Substantia nigra (tissue), 51 donors: ENCODE measurements at places on chromosomes 16 and 17.
A peak's percentile ranks its signal among the peaks of the same experiment; 100 is the strongest.

- DNase-seq: no peak
Observed at GRCh38 chr16:77739559-77739892, 17.2 kb downstream of the NUDT7 start.

DNA sequence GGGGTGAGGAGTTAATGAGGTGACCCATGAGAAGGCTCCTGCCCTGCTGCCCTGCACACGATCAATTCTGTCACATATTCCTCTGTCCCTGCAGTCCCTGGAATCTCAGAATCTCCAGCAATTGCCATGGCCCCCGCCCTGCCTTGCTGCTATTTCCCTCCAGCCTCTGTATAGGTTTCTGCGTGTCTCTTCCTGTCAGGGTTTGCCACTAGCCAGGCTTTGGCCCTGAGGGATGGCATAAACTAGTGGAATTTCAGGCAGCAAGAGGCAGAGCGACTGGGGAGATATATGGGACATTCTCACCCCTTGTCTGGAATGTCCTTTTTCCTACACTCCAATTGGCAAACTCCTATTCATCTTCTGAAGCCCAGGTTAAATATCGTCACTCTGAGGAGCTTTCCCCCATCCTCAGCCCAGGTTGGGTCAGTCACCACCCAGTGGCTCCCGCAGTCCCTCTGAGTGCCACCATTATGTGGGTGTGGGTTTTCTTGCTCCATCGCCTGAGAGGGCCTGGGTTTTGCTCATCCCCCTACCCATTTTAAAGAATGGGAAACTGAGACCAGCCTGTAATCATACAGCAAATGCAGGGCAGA, 15.5 kb upstream of the NATD1 start:
- no peak for DNase-seq

DNA sequence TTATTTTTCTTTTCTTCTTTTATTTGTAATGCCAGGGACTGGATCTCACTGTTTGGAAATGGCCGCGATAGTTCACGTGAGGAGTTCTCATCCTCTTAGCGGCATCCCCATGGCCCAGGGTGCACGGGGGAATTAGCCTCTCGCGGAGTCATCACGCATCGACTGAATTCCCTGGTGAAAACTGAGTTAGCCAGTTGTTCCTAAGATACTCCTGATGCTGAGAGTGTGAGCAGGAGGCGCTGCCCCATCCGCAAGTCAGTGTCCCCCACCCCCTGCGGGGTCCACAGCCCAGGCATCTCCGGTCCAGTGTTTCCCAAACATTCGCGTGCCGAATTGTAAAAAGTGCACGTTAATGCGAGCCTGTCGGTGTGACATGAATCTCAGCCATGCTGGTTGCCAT, 277.2 kb downstream of the CPPED1 start:
- DNase-seq: no peak

DNA sequence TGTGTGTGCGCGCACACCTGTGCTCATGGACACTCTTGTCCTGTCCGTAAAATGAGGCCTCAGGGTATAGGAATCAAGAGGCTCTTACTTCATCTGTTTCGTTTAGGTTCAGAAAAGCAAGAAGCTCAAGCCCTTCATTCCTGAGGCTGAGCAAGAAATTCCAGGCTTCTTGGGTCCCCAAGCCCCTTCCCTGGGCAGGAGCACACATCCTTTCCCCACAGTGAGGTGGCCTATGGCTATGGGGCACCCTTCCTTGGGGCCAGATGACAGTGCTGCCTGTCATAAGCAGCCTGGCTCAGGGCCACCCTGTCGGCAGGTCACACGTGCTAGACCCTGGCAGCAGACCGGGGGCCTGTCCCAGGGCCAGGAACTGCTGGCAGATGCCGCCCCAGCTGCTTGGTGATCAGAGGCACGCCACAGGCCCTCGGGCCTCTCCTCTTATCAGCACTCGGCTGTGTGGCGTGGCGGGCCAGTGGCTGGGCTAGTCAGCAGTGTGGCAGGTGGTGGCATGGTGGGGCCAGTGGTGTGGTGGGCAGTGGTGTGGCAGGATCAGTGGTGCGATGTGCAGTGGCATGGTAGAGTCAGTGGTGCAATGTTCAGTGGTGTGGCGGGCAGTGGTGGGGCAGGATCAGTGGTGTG, 50.2 kb downstream of the NKD1 start:
- DNase-seq: no peak

GRCh38 chr17:49061524-49061943, 64.3 kb downstream of the IGF2BP1 start:
- DNase-seq: no peak

- DNase-seq: no peak
Observed at GRCh38 chr17:67440277-67441051, 63.4 kb downstream of the PITPNC1 start.

- DNase-seq: no peak
Observed at GRCh38 chr16:57873218-57873617, 70.9 kb upstream of the KIFC3 start.

- DNase-seq: no peak
Observed at GRCh38 chr16:68756239-68756915, 19.3 kb downstream of the CDH1 start.

DNA sequence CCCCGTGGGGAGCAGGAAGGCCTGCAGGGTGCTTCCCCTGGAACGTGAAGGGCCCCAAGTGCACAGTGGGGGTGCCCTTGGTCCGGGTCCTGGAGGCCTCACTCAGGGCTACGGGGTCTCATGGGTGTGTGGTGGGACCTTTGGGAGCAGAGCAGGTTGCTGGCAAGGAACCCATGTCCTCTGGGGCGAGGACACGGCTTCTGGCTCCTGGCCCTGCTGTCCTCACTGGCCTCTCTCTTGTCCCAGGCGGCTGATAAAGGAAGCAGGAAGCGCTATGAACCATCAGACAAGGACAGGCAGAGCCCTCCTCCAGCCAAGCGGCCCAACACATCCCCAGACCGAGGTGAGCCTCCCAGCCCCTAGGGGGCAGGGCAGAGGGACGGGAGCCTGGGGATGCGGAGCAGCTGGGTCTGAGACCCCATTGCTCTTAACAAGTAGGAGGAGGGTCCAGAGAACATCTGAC, 9.8 kb upstream of the IL17C start:
- DNase-seq: no peak

GRCh38 chr16:90078579-90078895, 1.4 kb upstream of the PRDM7 start:
- DNase-seq: no peak

DNA sequence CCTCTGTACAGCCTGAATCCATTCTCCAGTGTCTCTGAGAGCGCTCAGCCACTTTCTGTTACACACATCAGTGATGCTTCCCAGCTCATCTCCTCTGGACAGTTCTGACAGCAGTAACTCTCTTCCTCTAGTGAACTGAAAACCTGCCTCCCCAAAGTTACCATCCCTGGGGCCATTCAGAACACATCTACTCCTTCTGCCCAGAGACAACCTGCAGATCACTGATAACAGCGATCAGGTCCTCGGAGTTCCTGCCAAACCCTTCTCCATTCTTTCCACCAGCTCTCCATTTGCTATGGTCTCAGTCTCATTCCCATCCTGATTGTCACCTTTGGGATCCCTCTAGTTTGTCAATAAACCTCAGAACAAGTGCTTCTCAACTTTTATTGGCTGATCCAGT, 7.3 kb downstream of the ZZEF1 start:
- DNase-seq: no peak

- no peak for DNase-seq
Observed at GRCh38 chr17:63075969-63076368, 109.9 kb downstream of the TANC2 start.

DNA sequence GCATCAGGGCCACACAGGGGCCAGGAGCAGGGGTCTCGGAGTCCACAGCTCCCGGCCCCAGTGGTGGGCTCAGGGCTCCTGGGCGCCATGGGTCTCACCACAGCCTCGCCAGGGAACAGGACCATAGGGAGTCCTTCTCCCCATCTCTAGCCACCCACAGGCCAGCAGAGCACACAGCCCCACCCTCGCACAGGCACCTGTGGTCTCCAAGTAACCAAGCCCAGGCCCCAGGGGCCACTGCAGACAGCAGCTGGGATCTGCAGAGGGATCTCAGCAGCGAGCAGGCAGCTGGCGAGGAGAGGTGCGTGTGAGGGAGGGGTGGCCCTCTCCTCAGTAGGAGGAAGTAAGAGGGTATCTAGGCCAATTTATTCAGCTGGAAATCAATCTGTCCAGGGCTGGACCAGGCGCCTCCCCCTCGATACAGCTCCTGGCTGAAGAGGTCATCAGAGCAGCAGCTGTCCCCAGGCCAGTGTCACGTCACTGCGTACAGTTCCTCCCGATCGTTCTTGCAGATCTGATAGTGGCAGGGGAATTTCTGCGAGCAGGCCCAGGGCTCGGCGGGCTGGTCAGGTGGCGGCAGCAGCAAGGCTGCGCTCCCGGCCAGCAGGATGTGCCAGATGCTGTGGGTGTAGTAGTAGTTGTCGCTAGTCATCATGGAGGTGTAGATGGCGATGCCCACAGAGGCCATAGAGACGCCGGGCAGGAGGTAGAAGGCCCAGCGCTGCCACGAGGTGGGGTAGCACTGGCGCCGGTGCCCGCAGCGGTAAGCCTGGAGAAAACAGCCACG, 1.4 kb upstream of the MRPL28 start:
- DNase-seq: no peak

- no peak for DNase-seq
Observed at GRCh38 chr16:10494343-10495030, 85.9 kb downstream of the EMP2 start.

GRCh38 chr16:21950782-21951521, 2.2 kb upstream of the UQCRC2 start:
- no peak for DNase-seq

DNA sequence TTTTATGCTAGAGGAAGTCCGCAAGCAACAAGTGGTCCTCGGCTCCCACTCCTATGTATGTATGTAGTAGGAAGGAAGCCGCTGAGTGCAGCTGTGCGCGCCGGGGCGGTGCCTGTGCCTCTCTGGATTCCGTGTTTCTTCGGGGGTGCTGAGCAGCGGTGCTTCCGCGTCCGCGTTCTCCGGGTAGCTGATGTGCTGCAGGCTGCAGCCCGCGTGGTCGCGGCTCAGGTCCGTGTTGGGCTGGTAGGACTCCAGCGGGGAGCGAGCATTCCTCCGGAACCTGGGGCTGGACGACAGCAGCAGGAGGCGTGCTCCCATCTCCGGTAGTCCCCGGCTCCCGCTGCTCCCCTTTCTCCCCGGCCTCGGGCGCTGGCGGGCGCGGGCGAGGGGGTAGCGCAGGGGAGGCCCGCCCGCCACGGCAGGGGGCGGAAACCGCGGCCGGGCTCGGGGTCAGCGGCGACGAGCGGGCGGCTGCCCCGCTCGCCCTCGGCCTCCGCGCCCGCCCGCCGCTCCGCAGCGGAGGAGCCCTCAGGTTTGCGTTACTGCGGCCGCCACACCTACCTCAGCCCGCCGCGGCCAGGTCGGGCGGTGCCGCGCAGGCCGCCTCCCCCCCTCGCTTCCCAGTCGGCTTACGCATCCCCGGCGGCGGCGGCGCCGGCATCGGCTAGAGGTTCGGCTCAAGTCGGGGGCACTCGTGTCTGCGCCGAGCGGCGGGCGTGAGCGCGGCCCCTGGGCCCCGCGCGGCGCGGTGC, 487 bp downstream of the C17orf67 start:
- DNase-seq: peak; percentile 18

- peak; percentile 6 for DNase-seq
Observed at GRCh38 chr17:62627904-62628633, 599 bp downstream of the MRC2 start.

DNA sequence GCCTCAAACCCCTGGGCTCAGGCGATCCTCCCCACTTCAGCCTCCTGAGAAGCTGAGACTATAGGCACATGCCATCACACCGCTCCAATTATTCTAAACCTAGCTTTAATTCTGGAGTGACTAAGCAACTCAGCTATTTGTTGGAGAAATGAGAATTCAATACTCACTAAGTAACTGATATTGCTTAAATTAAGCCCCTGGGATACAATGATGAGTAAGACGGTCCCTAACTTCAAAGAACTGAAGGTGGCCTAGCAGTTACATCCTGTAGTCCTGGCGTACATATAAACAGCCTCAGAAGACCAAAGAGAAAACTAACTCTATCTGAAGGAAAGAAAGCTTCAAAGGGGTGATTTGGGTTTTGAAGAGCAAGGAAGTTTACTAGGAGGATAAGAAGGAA, 25.0 kb downstream of the XPO6 start:
- no peak for DNase-seq

- DNase-seq: no peak
Observed at GRCh38 chr16:58107709-58108108, 21.5 kb downstream of the CFAP20 start.

DNA sequence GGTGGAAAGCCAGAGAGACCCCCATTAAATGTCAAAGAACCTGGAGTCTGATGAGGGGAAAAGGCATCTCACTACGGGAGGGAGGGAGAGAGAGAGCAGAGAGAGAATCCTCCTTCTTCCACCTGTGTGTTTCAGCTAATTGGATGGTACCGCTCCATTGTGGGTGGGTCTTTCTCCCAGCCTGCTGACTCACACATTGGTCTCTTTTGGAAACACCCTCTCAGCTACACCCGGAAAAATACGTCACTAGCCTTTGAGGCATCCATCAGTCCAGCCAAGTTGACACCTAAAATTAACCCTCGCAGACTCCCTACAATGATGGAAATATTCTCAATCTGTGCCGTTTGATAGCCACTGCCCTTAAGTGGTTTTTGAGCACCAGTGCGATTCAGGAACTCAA, 100.4 kb downstream of the ELAC2 start:
- DNase-seq: no peak

DNA sequence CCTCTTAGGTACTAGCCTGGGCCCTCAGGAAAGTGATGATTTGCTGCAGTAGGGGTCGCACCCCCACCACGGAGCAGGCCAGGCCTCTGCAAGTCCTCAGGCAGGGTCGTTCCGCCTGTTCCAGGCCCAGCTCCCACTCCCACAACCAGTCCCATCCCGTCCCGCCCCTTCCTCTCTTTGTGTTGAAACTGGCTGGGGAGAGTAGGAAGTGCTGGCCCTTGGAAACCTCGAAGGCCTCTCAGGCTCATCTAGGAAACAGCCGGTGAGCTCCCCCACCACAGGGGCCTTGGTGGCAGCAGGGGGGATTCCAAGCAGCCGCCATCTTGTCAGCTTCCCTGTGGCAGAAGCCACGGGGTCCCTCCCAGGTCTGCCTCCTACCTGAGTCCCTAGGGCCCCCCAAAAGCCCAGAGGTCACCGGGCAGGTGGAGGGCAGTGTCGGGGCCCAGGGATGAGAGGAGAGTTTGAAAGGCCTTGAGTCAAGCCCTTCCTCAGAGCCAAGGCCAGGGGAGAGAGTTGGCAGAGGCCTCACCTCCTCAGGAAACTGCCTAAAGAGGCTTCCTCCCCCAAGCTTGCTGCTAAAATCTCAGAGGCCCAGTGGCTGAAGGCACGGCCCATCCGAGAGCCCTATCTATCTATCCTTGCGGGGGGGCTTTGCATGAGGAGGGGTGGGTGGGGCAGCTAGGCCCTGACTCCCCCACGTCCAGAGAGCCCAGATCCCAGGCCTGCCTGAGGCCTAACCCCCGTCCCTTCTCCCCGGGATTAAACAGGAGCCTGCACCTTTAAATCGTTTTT, 22.2 kb downstream of the MMP15 start:
- DNase-seq: no peak

- no peak for DNase-seq
Observed at GRCh38 chr16:46756772-46757171, 8.6 kb upstream of the MYLK3 start.

GRCh38 chr17:38735161-38735997, 5.2 kb downstream of the CISD3 start:
- DNase-seq: no peak
